ENCODE measurements at places on chromosomes 5 and 9. TPM values are rescaled to one million over a fixed set of nuclear protein-coding genes. Genes with fewer than 3 reads are reported as not detected.
A peak's percentile ranks its signal among the peaks of the same experiment; 100 is the strongest.

DNA sequence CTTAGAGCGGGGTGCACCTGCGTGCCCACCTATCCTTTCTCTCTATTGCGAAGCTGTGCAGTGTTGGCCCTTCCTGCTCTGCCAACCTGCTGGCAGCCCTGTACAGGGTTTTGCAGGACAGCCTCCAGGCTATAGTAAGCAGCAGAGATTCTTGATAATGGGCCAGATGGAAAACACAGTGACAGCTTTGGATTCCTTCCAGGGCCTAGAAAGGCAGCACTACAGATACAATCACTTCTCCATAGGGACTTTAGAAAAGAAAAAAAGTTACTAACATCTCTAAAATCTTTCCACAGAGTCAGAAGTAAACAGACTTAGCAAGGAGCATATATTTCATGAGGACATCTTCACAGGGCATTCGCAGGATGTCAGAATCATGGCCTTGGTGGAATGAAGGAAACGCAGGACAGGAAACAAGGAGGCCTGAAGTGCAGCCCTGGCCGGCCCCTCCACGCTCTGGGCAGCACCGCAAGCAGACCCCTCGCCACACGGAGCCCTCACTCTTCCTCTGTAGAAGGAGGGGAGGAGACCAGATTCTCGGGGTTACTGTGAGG lies 172.1 kb upstream of the GAS1 start:
- peak; percentile 77 for DNase-seq

DNA sequence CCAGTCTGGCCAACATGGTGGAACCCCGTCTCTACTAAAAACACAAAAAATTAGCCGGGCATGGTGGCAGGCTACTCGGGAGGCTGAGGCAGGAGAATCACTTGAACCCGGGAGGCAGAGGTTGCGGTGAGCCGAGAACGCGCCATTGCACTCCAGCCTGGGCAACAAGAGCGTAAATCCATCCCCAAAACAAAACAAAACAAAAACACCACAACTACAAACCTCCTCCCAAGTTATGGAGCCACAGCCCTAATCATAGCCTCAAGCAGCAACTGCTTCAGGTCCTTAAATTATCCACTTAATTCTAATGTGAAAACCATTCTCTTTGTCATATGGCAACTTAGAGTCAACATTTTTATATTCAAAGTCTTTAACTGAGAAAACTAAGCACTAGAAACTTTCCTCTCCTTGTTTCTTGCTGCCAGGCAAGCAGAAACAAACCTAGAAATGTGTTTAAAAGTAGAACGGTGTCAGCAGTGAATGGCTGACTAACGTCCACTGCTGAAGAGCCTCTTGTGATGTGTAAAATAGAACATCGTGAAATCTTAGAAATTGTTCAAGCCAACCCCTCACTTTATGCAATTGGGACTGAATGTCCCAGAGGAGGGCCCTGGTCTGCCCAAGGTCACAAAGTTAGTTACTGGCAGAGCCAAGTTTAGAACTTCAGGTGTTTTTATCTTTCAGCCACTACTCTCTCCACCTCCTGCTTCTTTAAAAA lies 5.7 kb downstream of the TMEM245 start:
- DNase-seq: no peak

DNA sequence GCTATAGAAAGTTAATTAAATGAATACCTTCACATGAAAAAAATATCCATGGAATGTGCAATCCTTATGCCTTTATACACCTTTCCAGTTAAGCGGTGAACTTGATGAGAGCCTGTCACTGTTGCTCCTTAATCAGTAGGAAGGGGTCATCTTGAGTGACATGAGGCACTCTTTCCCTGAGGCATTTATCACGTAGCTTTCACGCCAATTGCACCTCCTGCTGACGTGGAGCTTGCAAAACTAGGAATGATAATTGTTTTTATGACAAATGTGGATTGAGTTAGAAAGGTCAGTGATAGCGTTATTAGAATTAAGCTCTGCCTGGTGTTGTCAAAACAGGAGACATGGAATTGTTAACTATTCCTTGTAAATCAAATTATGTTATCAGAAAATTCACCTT lies 79.7 kb downstream of the SLF1 start:
- no peak for DNase-seq

- no peak for DNase-seq
Measured at GRCh38 chr5:82309091-82309531, 31.0 kb upstream of the RPS23 start.

DNA sequence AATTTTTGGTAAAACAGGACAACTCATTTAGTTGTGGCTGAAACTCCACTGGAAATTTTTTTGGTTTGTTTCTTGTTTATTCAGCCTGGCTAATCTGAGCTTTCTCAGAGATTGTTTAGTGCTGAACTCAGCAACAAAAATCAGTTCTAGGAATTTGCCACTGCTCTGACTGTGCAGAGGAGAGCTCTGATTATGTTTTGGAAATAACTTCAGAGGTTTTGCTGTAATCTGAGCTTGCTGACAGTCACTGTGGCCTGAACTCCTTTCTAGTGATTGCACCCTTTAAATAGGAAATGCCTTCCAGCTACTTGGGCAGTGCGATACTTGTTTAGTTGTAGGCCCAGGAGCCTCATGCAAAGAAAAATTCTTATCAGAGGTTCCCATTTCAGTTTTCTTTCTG lies 60.2 kb downstream of the OSTF1 start:
- DNase-seq: peak; percentile 90

Gene PPP1R2B
- 0.10 TPM for polyA plus RNA-seq

Gene RNF183
- polyA plus RNA-seq: not detected

DNA sequence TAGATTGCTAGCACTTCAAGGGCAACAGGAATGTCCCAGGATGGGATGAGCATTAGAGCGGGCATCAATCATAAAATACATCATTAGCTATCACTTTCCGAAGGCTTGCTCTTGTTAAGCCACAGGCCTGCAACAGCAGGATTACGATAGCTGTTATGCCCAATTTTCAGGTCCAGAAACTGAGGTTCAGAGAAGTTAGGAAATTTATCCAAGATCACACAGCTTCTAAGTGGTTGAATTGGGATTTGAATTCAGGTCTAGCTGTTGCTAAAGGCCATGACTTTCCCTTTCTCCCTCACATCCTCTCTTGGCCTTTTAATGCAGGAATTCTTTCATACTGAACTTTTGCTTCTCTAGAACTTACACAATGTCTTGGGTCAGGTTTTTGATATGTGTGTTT lies 119.4 kb upstream of the ERCC6L2 start:
- DNase-seq: no peak

Data from GM23248 (cell line).